ENCODE measurements at places on chromosomes 6 and 20.
A peak's percentile ranks its signal among the peaks of the same experiment; 100 is the strongest.

DNA sequence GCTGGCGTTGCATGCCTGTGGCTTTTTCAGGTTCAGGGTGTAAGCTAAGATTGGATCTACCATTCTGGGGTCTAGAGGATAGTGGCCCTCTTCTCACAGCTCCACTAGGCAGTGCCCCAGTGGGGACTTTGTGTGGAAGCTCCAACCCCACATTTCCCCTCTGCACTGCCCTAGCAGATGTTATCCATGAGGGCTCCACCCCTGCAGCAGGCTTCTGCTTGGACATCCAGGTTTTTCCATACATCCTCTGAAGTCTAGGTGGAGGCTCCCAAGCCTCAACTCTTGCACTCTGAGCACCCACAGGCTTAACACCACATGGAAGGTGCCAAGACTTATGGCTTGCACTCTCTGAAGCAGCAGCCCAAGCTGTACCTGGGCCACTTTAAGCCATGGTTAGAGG lies 76.6 kb upstream of the PRND start:
- no peak for DNase-seq

DNA sequence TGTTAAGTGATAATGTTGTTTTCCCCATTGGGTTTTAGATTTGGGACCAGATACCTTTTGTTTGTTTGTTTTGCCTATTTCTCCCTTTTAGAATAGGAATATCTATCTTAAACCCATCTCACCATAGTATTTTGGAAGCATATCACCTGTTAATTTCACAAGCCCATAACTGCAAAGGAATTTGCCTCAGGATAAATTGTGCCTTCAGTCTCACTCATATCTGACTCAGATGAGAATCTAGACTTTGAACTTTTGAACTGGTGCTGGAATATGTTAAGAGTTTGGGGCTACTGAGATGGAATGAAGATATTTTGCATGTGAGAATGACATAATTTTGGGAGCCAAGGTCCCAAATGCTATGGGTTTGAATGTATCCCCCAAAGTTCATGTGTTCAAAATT lies 607.4 kb downstream of the HACE1 start:
- DNase-seq, result no peak

GRCh38 chr6:143912671-143913070 lies 48.4 kb downstream of the ZC2HC1B start:
- no peak for DNase-seq

GRCh38 chr20:51366155-51366886 lies 176.2 kb downstream of the NFATC2 start:
- peak; percentile 100 for DNase-seq

DNA sequence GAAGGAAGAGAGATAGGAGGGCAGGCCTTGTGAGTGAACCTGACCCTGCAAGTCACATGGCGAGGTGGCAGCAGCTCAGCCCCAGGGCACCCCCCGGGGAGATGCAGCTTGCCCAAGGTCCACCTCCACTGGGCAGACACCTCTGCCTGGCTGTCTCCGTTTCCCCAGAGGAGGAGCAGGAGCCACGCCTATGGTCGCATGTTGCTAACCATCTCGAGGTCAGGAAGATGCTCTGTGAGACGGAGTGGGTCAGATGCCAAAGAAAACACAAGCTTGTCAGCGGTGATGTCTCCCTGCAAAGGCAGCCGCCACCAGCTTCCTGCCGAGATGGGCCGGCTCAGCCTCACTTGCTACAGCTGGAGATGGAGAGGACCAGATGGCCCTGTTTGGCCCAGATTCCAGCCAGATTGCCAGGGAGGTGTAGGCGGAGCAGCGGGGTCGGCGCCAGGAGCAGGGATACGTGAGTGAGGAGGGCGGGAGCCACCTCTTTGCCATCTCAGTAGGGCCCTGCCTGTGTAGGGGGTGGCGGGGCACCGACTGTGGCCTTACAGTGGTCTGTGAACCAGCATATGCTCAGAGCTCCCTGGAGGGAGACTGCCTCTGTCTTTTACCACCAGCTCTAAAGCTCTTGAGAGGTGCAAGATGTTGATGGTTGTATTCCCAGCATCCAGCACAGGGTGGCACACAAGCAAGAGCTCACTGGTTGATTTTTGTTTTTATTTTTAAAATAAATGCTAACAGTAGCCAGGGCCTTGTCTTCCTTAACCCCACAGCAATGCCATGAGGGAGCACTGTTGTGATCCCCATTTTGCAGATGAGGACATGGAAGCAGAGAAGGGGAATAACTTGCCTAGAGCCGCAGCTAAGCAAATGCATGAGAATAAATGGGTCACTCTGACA lies 42.9 kb upstream of the FAM83D start:
- DNase-seq, result peak; percentile 31

DNA sequence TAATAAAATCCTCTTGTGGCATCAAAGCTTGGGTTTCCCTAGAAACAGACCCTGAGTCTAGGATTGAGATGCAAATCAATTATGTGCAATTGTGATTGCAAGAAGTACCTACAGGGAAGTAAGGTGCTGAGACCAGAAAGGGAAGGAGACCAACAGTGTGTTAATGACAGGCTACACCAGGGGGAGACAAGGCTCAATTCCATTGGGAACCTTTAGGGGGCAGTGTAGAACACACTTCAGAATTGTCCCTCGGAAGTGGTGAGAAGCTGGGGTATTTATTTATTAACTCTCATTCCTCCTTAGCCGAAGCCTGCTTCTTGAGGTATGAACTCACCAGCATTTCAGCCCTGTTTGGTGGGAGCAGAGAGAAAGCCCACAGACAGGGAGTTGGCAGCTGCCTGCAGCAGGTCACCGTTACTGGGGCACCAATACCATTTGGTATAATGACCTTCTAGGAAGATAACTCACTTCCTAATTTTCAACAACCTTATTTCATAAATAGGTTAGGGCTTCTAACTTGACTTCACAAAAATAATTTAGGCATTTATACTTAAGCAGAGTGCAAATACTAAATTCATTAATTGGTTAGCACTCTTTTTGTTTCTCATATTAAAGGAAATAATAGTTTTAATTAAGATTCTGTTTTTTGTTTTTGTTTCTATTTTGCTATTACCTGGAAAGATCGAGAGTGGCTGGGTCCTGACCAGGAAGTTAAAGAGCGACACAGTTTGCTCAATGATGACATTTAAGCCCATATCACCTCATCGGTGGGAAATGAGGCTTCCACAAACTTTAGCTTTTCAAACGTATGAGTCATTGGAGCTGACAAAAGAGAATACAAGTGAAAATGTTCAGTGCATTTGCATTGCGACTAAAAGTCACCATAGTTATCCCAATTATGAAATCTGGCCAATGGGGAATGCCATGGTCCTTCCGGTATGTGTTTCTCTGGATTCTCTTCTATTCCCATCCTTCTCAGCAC lies 94.8 kb downstream of the BTBD3 start:
- peak; percentile 45 for DNase-seq

- no peak for DNase-seq
These were observed 104.9 kb downstream of the TCP11 start for GRCh38 chr6:35036059-35036827.

DNA sequence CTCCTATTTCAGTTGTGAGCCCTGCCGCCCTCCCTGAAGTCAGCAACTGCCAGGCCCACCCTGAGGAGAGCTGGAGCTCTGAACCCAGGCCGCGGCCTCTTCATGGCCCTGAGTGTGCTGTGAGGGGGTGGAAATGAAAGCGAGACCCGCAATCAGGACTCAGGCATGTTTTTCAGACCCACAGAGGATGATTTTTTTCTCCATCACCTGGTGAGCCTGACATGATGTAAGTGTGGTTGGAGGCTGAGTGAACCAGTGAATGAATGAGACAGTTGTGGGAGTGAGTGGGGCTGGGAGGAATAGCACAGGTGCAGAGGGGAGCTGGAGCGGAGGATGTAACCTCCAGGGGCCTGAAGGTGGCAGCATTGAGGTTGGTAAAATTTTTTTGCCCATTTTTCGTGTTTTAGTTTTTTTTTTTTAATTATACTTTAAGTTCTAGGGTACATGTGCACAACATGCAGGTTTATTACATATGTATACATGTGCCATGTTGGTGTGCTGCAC lies 18.3 kb downstream of the RAET1L start:
- peak; percentile 21 for DNase-seq

DNA sequence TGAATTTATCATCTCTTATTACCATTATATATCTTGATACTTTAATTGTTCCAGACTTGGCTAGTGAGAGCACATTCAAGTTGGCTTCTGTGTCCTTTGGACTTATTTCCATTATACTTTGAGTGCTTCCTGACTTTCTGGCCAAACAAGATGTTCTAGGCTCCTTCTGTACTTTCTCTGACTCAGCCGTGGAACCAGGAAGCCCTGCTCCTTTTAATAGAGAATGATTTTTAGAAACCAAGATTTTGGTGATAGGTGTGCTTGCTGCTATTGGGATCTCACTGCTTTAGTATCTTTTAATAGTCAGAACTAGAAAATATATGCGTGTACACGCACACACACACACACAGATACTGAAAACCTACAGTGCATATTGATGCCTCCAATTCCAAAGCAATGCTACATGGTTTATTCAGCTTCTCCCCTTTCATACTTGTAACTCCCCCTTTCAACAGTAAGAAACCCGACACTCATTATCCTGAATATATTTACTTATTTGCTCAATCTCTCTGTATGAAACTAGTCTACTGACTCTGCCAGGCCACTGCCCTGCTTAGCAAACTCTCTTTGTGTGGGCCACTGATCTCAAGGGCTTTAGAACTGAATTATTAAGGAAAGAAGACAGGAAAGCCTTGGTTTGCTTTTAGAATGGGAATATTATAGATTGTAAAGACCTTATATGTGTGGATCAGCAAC lies 42.7 kb upstream of the EZR start:
- DNase-seq, result no peak

DNA sequence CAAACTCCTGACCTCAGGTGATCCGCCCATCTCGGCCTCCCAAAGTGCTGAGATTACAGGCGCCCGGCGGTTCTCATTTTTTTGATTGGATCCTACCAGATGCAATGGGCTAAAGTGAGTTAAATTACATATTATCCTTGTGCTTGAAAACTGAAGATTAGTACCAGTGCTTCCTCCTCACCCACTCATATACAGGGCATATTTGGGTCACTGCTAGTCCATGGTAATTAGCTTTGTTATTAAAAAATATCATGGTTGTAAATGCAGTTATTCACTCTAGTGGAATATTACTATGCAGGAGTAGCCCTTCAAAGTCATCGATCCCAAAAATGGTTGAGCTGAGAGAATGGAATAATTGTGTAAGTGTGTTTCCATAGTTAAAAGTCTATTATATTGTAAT lies 26.5 kb downstream of the ZNF292 start:
- DNase-seq, result no peak

DNA sequence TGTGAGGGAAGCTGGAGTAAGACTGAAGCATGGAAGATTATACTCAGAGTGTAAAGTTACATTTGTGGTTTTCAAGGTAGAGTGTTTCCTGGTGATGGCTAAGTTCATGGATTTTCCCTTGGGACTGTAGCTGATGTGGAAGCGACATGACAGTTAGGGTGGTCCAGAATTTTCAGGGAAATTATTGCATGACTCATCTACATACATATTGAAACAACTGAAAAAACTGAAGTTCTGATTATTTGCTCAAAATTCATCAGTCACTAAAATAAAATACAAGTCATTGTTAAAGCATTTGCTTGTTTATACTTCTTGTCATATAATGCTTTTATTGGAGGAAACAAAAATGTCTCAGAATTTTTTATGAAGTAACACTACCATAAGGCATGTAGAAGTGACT lies 700.0 kb downstream of the RFPL4B start:
- peak; percentile 88 for DNase-seq

GRCh38 chr20:62740286-62741141 lies 31.9 kb downstream of the NTSR1 start:
- peak; percentile 96 for DNase-seq

DNA sequence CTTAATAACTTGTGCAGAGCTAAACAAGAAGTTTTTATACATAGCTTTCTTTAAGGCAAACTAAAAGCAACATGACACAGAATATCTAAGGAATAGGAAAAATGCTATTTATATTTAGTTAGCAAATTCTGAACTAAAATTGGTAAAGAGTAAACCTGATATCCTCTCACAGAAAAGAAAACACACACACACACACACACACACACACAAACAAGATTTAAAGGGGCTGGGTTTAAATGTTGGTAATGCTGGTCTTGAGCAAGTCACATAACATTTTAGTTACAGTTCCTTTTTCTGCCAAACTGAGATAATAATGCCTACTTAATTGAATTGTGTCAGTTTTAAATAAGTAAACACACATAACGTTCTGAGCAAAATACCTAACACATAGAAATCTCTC lies 1.6 kb downstream of the TRDN start:
- DNase-seq, result no peak

DNA sequence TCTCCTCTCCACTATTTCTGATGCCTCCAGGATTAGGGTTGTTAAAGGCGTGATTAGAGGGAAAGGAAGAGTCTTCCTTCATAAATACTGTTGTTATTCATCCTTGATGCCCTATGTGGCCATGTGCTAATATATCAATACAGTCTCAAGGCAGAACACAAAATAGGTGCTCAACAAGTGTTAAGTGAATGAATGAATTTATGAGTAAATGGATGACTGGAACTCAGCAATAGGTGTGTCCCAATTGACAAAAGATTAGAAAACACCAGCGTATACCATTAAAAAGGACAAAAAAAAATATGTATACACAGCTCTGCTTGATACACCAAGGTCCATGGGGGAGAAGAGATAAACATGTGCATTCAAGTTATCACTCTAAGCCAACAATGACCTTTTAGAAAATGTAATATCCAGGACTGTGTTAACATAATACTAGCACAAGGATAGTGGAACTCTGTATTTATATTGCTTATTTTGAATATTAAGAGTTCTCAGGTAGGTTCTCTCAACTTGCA lies 171.2 kb upstream of the MYLIP start:
- no peak for DNase-seq

DNA sequence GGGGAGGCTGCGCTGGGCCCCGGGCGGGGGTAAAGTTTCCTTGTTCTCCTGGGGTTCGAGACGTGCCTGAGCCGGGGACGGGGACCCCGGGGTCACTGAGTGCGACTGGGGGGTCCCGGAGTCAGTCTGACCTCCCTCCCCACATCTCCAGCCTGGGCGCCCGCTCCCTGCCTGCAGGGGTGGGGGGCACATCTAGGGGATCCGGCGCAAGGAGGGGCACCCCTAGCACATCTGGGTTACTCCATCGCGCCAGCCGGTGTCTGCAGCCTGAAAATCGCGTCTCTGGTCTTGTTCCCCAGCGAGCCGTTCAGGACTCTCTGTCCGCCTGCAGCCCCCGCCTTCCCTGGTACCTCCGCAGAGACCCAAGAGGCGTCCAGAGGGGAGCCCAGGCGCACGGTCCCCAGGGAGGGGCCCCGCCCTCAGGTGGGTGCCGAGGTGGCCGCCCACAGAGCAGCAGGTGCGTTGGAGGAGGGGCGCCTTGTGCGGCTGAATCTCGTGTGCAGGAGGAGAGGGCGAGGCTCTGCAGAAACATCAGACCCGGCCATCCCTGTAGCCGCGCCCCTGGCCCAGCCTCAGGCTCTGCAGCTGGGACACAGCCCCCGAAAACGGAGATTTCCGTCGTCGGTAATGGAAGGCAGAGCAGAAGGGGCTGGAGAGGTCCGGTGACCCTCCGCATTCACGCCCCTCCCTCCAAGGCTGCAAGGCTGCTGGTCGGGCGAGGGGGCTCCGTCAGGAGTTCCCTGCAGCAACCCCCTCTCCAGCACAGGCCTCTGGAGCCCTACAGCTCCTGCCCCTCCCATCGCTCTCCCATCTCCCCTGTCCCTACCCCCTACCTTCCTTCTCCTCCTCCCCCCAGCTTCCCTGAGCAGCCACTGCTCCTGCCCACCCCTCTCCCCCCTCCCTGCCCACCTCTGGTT lies 628 bp upstream of the CHRNA4 start:
- no peak for DNase-seq

- peak; percentile 64 for DNase-seq
These were observed 160.0 kb downstream of the TBXT start for GRCh38 chr6:166007349-166008263.

- DNase-seq, result no peak
These were observed 23.4 kb upstream of the SCUBE3 start for GRCh38 chr6:35190306-35190705.

GRCh38 chr6:81906041-81906440 lies 153.6 kb upstream of the TENT5A start:
- DNase-seq, result no peak
